ENCODE measurements at places on chromosomes 5 and 9. TPM values are rescaled to one million over a fixed set of nuclear protein-coding genes. Genes with fewer than 3 reads are reported as not detected.

Gene ANKRD33B
- total RNA-seq, result 15.2 TPM

Gene PDCD1LG2
- total RNA-seq, result 2.0 TPM

Gene MAMDC2
- 9.0 TPM for total RNA-seq

DNA sequence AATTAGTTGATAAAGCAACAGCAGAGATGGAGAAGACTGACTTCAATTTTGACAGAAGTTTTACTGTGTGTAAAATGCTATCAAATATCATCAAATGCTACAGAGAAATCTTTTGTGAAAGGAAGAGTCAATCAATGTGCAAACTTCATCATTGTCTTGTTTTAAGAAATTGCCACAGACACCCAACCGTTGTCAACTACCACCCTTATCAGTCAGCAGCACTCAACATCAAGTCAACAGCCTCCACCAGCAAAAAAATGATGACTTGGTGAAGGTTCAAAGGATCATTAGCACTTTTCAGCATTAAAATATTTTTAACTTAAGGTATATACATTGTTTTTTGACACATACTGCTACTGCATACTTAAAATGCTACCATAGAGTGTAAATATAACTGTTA is 888.8 kb downstream of the CDH18 start:
- DNase-seq, result no peak

DNA sequence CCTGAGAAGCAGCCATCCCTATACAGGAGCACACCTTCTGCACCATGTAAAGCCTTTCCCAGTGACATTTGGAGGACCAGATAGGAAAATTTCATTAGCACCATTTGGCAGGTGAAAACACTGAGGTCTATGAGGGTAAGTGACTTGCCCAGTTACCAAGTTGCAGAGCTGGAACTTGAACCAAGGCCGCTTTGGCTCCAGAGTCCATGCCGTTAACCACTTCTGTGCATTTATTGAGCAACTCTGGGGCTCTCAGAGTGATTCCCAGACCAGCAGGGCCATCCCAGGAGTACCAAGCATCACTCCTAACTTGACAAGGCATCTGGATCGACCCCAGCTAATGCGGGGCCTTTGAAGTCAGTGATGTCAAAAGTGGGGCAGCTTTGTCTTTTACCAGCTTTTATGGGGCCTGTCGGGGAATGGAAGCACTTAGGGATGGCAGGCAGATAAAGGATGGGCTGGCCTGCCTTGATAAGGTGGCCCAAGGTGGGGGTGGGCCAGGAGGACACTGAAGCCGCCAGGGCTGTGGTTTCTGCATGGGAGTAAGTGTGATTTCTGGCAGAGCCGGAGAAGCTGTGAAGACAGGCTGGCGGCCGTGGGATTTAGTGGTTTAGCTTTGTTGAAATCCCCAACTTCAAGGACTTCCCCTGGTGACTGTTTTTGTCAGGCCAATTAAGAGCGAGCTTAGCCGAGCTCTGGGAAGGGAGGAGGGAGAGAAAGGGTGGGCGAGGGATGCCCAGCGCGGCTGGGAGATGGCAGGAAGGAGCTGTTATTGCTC is 127.3 kb downstream of the MACROH2A1 start:
- no peak for DNase-seq

GRCh38 chr9:77276799-77277198 is 99.5 kb downstream of the VPS13A start:
- DNase-seq, result no peak

DNA sequence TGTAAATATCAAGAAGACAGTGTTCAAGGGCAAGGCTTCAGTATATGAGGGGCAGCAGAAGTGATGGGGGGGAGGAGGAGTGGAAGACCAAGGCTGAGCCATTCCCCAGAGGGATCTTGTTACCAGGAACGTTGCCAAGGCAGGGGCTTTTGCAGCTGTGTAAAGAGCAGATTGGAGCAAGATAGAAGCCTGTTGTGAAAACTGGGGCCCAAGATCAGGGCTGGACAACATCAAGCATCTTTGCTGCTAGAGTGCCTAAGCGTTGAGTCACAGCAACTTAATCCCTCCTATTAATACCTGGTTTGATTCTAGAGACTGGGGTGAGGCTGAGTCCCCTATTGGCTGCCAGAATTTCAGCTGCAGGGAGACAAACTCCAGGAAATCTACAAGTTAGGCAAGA is 18.4 kb upstream of the ERCC6L2 start:
- DNase-seq, result no peak

- no peak for DNase-seq
Observed at GRCh38 chr5:68253624-68254585, 38.3 kb downstream of the PIK3R1 start.

DNA sequence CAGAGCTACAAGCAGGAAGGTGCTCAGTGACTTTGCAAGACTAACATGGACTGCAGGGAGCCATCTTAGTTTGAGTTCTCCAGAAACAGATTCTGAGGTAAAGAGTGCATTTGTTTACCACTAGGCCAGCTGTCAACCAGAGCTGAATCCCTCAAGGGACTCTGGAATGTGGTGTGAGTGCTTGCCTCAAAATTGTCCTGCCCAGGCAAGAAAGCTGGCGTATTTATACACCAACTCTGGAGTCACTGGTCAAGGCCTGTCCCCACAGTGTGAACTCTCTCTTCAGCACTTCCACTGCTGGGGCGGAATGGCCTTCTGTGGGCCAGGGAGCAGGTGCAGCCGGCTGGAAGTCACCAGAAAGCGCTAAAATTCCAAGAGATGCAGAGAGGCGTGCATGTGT is 139.2 kb upstream of the TBCA start:
- DNase-seq, result no peak

Data from left ventricle myocardium inferior (tissue), 1 donor.